SK-MEL-5 (cell line): ENCODE measurements at places on chromosomes 3 and 15. TPM values are rescaled to one million over a fixed set of nuclear protein-coding genes. Genes with fewer than 3 reads are reported as not detected.

PHLDB2 gene
- total RNA-seq: 36.2 and 36.9 TPM in 2 replicates

RPP14 gene
- 25.4 and 26.4 TPM in 2 replicates for total RNA-seq

BCHE gene
- 68.8 and 78.1 TPM in 2 replicates for total RNA-seq

VGLL3 gene
- 0.05 and 0.08 TPM in 2 replicates for total RNA-seq

CRYBG3 gene
- total RNA-seq: 14.2 and 16.2 TPM in 2 replicates

UPK1B gene
- total RNA-seq: not detected in 2 replicates

SST gene
- total RNA-seq: not detected in 2 replicates

CPLX3 gene
- total RNA-seq: not detected in 2 replicates

ECE2 gene
- total RNA-seq: not detected in 2 replicates

EPM2AIP1 gene
- total RNA-seq: 11.6 and 15.8 TPM in 2 replicates

SCAANT1 gene
- not detected in 2 replicates for total RNA-seq

P2RY12 gene
- total RNA-seq: not detected in 2 replicates

IQCF5 gene
- total RNA-seq: not detected in 2 replicates

LRRIQ4 gene
- total RNA-seq: not detected in 2 replicates

CORO2B gene
- 0.13 TPM in 1 of 2 replicates, not detected in the other for total RNA-seq

KNG1 gene
- total RNA-seq: not detected in 2 replicates

CYP1A2 gene
- total RNA-seq: not detected in 2 replicates

CCDC39 gene
- total RNA-seq: not detected in 2 replicates

IGF1R gene
- 20.2 and 31.5 TPM in 2 replicates for total RNA-seq

LIPH gene
- total RNA-seq: not detected in 2 replicates

ZNF80 gene
- total RNA-seq: 0.11 TPM in 1 of 2 replicates, not detected in the other

MCCC1 gene
- total RNA-seq: 28.3 and 30.7 TPM in 2 replicates

PRSS50 gene
- not detected in 2 replicates for total RNA-seq

NOX5 gene
- 4.0 TPM in 2 replicates for total RNA-seq
